ENCODE measurements at places on chromosomes 6 and 20.

- DNase-seq, result no peak
Measured at GRCh38 chr6:43728586-43728985, 41.0 kb upstream of the MRPS18A start.

GRCh38 chr6:115582386-115582785 is 478.3 kb downstream of the FRK start:
- peak; percentile 15 for DNase-seq

- no peak for DNase-seq
Measured at GRCh38 chr6:147566244-147566898, 57.9 kb downstream of the SAMD5 start.

- no peak for DNase-seq
Measured at GRCh38 chr6:79065232-79065631, 12.8 kb downstream of the PHIP start.

DNA sequence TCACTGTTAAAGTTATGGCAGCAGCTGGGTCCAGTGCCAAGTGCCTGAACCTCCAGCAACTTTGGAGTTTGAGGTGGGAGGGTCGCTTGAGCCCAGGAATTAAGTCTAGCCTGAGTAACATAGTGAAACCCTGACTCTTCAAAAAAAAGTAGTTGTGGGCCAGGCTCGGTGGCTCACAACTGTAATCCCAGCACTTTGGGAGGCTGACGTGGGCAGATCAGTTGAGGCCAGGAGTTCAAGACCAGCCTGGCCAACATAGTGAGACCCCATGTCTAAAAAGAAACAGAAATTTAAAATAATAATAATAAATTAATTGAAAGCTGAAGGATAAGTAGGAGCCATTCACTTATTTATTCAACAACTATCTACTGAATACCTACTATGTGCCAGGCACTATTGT is 33.8 kb downstream of the FKBP5 start:
- DNase-seq, result no peak

GRCh38 chr6:79605061-79605460 is 26.1 kb upstream of the SH3BGRL2 start:
- DNase-seq, result peak; percentile 24

DNA sequence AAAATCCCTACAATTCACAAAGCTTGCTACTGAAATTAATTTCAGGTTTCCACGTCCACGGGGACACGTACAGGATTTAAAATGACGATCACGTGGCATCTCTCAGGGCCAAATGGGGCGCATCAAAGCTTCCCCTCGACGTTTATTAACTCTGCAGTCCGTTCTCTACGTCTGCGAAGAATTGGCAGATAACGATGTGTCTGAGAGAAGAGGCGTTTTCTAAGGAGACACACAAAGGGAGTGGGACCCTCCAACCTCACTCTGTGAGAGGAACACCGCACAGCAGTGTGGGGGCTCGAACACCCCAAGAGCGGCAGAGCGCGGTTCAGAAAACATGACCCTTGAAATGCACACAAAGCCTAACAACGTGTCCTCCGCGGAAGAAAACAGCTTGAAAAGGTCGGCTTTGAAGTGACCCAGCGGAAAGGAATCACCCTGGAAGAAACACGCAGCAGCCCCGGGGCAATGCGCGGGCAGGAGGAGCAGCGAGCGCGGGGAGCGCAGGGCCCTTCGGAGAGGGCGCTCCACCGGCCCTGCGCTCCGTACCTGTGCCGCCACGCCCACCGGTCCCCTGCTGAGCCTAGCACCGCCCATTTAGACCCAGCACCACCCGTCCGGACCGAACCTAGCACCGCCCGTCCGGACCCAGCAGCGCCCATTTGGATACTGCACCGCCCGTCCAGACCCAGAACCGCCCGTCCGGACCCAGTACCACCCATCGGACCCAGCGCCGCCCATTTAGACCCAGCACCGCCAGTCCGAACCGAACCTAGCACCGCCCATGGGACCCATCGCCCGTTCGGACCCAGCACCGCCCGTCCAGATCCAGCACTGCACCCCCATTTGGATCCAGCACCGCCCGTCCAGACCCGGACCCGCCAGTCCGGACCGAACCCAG is 1.1 kb upstream of the AFDN start:
- DNase-seq, result peak; percentile 34

- DNase-seq, result peak; percentile 34
Measured at GRCh38 chr20:10658876-10659632, 14.7 kb downstream of the JAG1 start.

- DNase-seq, result peak; percentile 54
Measured at GRCh38 chr6:99822741-99823512, 171.1 kb downstream of the MCHR2 start.

GRCh38 chr20:62665826-62666735 is 23.8 kb downstream of the SLCO4A1 start:
- DNase-seq, result no peak
